ENCODE measurements at places on chromosomes 5 and 9.

DNA sequence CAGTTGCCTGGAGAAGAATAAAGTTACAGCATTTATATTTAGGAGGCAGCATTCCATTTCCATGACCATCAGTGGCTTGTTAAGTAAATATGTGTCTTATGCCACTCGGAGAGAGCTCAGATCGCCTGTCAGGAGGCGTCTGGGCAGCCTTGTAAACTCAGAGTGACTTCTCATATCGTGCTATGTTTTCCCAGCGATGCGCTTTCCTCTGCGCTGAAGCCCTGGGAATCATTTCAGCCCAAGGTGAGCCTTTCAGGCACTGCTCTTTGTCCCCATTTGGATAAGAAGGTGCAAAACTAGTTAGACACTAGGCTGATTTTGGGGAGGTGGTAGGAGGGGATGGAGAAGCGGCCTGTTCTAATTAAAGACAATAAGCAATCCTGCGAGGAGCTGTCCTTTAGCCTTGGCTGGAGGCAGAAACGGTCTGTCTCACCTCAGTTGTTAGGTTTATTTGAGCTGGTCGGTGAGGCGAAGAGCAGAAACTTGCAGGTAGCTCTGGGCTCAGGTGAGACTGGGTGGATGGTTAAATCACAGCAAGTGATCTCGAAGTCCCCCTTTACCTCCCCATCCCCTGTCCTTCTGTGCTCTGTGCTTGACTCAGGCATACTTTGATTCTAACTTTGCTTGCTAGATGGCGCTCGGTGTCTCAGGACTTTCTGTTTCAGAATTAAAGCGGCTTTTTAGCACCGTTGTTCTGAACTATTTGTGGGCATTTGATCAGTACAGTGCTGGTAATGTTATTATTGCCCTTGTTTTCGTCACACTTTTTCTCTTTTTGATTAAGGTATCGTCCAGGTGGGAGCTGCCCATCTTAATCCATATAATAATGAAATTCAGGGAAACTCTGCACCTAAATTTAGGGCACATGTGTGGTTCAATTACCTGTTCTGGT, 24.6 kb downstream of the NR2F1 start:
- DNase-seq: no peak

DNA sequence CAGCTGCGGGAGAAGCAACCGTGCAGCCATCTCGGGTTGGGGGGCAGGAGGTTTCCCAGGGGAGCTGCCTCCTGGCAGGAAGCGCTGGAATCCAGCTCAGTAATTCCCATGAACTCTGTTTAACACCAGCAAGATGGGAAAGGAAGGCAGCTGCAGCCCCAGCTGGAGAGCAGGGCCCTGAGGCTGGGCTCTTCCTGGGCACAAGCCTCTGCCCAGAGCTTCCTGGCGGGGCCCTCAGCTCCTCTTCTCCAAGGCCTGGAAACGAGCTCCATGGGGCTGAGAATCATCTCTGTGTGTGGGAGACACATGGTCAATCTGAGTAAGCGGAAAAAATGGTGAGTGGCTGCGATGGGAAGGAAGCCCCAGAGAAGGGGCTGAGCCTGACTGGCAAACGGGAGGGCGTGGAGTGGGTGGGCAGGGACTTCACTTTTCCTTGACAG, 6.3 kb downstream of the MRPL36 start:
- DNase-seq: no peak

DNA sequence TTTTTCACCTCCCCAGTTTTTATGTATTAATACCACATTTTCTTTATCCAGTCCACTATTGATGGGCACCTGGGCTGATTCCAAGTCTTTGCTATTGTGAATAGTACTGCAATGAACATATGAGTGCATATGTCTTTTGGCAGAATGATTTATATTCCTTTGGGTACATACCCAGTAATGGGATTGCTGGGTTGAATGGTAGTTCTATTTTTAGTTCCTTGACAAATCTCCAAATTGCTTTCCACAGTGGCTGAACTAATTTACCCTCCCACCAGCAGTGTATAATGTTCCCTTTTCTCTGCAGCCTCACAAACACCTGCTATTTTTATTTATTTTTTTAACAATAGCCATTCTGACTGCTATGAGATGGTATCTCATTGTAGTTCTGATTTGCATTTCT, 340.2 kb downstream of the ADAMTS6 start:
- no peak for DNase-seq

DNA sequence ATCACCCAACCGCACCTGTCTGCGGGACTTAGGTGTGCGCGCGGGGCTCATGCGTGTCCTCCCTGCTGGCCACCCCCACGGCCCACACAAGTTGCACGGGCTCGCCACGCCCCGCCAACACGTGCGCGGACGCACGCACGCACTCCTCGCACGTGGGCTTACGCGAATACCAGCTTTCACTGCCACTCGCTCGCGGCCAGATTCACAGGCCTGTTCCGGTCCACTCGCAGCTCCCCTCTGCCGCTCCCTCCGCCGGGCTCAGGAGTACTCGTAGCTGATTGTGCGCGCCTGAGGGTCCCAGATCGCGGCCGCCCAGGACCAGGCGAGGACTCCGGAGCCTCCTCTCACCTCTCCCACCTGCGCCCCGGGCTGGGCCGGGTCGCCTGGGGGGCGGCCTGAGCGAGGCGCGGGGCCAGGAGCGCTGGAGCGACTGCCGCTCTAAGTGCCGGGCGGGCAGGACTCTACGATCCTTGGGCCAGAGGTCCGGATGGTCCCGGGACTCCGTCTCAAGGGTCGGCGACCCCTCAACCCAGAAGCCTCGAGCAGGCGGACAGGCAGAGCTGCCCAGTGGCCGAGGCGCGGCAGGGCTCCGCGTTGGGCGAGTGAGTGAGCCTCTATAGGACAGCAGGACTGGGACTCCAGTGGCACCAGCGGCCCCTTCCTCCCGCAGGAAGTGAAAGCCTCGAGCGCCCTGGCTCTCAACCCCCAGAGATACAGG, 3.4 kb downstream of the PCDHGC5 start:
- no peak for DNase-seq

GRCh38 chr5:181246276-181247049, 2.8 kb upstream of the RACK1 start:
- DNase-seq: peak; percentile 62

- DNase-seq: no peak
Observed at GRCh38 chr9:99762470-99762869, 59.2 kb upstream of the NR4A3 start.

DNA sequence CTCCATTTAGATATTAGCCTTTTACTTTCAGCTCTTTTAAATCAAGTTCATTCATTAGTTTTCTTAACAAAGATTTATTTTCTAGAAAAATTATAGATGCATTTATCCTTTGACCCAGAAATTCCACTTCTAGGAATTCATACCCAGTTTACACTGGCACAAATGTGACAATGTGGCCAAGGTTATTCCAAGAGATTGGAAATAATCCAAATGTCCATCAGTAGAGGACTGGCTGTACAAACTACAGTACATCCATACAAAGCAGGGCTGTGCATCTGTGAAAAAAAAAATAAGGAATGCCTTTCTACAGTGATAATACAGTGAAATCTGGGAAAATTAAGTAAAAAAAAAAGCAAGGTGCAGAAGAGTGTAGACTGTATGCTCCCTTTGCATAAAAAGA, 149.2 kb downstream of the GABBR2 start:
- no peak for DNase-seq

DNA sequence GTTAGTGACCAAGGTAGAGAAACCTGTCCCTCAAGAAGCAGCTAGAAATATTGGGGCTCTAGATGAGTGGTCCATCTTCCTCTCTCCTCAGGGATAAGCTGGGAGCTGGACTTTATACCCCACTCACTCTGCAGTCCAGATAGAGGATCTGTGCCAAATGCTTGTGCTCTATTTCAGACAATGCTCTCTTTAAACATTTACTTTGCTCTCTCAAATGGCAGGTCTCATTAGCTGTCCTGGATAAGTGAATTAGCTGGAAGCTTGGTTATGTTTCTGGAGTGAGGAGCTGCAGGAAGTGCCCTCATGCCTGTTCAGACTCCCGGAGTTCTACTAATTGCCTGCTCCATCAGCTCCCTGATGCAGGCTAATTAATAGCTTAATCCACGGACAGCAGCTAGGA, 151.1 kb upstream of the CCDC152 start:
- no peak for DNase-seq

DNA sequence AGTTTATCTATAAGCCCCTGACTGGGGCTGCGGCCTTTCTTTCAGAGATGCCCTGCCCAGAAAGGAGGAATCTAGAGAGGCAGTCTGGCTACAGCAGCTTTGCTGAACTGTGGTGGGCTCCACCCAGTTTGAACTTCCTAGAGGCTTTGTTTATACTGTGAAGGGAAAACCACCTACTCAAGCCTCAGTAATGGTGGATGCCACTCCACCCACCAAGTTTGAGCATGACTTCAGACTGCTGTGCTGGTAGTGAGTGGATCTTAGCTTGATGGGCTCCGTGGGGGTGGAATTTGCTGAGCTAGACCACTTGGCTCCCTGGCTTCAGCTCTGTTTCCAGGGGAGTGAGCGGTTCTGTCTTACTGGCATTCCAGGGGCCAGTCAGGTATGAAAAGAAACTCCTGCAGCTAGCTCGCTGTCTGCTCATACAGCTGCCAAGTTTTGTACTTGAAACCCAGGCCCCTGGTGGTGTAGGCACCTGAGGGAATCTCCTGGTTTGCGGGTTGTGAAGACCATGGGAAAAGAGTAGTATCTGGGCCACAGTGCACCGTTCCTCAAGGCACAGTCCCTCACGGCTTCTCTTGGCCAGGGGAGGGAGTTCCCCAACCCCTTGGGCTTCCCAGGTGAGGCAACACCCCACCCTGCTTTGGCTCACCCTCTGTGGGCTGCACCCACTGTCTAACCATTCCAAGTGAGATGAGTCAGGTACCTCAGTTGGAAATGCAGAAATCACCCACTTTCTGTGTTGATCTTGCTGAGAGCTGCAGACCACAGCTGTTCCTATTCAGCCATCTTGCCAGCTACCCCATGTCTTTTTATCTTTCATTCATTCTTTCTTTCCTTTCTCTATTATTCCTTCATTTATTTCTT, 211.8 kb upstream of the C9orf72 start:
- no peak for DNase-seq

- no peak for DNase-seq
Observed at GRCh38 chr5:113230711-113231652, 203.8 kb downstream of the TSSK1B start.

- no peak for DNase-seq
Observed at GRCh38 chr9:100428871-100429654, 2.1 kb downstream of the MSANTD3 start.

DNA sequence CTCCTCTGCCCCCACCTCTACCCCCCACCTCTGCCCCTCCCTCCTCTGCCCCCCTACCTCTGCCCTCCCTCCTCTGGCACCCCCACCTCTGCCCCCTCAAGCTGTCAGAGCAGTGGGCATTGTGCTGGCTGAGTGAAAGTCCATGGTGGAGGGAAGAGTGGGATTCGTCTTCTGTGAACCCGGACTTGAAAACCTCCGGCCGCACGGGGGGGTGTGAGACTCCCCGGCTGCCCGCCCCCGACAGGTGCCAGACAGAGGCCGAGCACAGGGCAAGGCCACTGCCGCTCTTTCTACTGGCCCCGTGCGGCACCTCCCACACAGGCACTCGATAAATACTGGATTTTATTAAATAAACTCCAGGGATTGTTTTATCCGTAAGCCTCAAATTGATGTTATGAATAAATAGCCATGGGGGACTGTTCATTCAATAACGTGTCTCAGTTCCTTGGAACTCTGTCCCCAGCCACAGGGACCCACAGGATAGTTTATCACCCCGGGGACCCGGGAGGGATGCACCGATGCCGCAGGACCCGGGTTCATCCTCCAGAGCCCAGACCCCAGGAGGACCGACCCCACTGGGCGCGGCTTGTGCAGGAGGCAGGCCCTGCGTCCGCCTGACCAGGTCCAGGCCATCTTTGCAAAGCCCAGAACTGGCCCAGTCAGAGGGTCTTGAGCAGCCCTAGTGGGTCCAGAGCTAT, 2.6 kb upstream of the QRFP start:
- DNase-seq: no peak

DNA sequence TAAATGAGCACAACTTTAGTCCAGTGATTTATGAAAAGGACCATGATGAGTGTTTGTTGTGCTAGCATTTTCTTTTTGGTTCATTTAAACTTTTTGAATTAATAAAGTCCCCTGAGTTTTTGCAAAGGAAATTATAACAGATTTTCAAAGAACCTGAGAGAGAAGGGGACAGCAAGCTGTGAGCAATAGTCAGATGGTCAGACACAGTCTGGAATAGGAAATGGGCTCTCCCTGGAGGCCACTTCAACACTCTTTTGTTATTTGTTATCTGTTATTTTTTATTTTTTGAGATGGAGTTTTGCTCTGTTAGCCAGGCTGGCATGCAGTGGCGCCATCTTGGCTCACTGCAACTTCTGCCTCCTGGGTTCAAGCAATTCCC, 171.1 kb downstream of the ARHGEF28 start:
- DNase-seq: no peak

GRCh38 chr5:56981548-56982315, 29.8 kb upstream of the MIER3 start:
- no peak for DNase-seq

GRCh38 chr9:112831969-112832368, 58.7 kb downstream of the SLC46A2 start:
- no peak for DNase-seq

DNA sequence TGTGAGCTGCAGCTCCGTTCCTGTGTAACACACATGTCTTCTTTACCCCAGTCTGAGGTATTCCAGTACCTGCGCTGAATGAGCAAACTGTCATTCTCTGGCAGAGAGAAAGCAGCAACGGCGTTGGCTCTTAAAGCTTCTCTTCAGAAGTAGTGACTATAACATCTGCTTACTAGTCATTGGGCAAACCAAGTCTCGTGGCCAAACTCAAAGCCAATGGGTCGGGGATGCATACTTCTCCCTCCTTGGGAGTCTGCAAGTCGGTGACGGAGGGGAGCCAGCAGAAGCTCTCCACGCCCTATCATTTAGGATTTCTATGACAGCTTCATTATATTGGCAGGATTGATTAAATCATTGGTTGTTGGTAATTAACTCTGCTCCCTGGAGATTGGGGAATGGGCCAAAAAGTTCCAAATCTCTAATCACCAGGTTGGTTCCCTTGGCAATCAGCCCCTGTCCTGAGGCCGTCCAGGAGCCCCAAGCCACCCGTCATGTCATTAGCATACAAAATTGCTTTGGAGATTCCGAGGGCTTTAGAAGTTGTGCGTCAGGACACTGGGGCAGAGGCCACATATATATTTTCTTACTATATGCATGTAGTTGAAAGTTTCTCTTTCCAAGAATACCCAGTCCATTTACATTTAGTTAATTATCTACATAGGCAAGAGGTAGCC, 44.9 kb downstream of the ZNF354A start:
- DNase-seq: no peak

DNA sequence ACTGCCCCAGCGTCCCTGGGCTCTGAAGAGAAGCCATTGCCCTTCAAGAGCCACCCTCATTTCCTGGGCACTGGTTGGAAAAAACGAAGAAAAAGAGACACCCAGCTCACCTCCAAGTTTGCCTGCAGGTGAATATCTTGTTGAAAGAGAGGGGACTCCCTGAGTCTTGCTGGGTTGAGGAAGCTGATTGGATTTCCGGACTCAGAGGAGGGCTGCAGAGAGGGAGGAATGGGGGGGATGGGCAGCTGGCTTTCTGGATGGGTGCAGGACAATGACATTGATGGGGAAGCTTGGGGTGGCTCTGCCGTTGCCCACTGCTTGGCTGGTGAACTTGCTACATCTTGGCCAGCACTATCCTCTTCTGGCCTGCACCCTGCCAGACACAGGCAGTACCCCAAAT, 31.0 kb upstream of the IER5L start:
- no peak for DNase-seq

- DNase-seq: no peak
Observed at GRCh38 chr5:61860978-61861377, 445.0 kb upstream of the KIF2A start.

All from activated CD4-positive, alpha-beta T cell treated with anti-CD3 and anti-CD28 coated beads, Interleukin-2, amount 50 U/mL, for 1 hour (primary cell).